Right renal pelvis (tissue), 4 donors: ENCODE measurements at places on chromosomes 12 and 14. TPM values are rescaled to one million over a fixed set of nuclear protein-coding genes. Genes with fewer than 3 reads are reported as not detected.

PLXNC1 gene
- 7.5 TPM for polyA plus RNA-seq

CLEC4C gene
- 0.09 TPM for polyA plus RNA-seq

ADAM20 gene
- not detected for polyA plus RNA-seq

OS9 gene
- polyA plus RNA-seq: 223 TPM

CCDC196 gene
- polyA plus RNA-seq: 0.23 TPM

SRRM4 gene
- 0.10 TPM for polyA plus RNA-seq

DAO gene
- 1.3 TPM for polyA plus RNA-seq

RNASE3 gene
- polyA plus RNA-seq: 0.82 TPM

TMCC3 gene
- 45.4 TPM for polyA plus RNA-seq

TMTC1 gene
- 28.8 TPM for polyA plus RNA-seq

CCDC38 gene
- polyA plus RNA-seq: 0.49 TPM

GZMH gene
- 0.24 TPM for polyA plus RNA-seq

ABCC9 gene
- polyA plus RNA-seq: 26.8 TPM
